Tibial nerve (tissue), 4 donors: ENCODE measurements at places on chromosomes 13 and 19.

- no peaks in the 10 kb centered on the region for H3K36me3 ChIP-seq
- no peak overlapping the region for H3K4me3 ChIP-seq
- H3K27me3 ChIP-seq = no peaks in the 10 kb centered on the region
- no peaks in the 10 kb centered on the region for H3K4me1 ChIP-seq
Observed at GRCh38 chr13:44352671-44353070, 21.0 kb upstream of the SERP2 start.

DNA sequence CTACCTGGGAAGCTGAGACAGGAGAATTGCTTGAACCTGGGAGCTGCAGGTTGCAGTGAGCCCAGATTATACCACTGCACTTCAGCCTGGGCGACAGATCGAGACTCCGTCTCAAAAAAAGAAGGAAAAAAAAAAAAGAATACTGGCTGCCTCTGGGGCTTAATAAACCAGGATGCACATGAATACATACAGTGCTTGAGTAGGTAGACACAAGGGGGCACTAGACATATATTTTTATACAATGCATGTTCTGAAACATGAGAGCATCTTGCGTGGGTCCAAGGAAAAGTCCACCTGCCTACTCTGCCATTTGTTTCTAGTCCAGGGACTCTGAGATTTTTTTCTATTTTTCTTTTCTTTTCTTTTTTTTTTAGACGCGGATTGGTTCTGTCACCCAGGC is 31.2 kb downstream of the KEAP1 start:
- H3K27ac ChIP-seq = no peak overlapping the region
- H3K4me1 ChIP-seq = no peaks in the 10 kb centered on the region
- no peak for DNase-seq
- no peak overlapping the region for H3K4me3 ChIP-seq
- no peaks in the 10 kb centered on the region for H3K27me3 ChIP-seq

DNA sequence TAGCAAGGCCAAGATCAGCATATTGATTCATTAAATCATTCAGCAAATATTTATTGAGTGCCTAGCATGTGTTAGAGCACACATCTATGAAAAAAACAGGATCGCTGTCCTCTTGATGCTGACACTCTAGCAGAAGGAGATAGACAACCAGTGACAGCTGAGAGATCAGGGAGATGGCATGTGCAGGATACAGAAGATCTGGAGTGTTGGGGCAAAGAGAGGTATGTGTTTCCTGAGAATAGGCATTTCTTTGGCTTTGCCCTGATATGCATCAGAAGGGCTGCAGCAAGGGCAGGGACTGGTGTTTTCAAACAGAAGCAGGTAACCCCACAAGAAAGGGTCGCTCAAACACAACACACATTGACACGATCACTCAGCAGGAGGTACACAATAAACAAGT is 423.4 kb downstream of the FOXO1 start:
- no peak for DNase-seq
- H3K4me3 ChIP-seq = no peak overlapping the region
- H3K27ac ChIP-seq = peak overlapping the region; percentile 43
- H3K27me3 ChIP-seq = no peaks in the 10 kb centered on the region
- H3K36me3 ChIP-seq = no peaks in the 10 kb centered on the region

- H3K27me3 ChIP-seq = no peaks in the 10 kb centered on the region
- H3K36me3 ChIP-seq = peaks cover 16% of the 10 kb centered on the region
- DNase-seq = no peak
- H3K27ac ChIP-seq = no peak overlapping the region
Observed at GRCh38 chr19:642767-643727, 3.4 kb downstream of the FGF22 start.
